ENCODE measurements at places on chromosomes 3 and 15. TPM values are rescaled to one million over a fixed set of nuclear protein-coding genes. Genes with fewer than 3 reads are reported as not detected.

DNA sequence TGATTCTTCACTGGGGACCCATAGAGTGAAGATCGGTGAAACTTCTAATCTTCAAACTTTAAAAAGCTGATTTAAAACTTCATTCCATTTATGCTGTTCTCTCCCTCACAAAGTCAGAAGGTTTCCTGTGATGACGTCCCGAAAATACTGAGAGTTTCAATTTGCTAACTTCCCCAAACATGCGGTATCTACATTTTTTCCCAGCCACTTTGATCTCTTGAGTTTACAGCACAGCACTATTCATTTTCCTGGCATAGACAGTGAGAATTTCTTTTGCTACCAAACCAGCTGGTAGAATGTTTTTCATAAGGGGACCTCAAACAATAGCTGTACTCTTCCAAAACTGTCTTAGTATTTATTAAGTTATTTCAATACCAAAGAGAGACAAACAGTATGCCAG is 156.8 kb downstream of the LSAMP start:
- no peak for DNase-seq

DNA sequence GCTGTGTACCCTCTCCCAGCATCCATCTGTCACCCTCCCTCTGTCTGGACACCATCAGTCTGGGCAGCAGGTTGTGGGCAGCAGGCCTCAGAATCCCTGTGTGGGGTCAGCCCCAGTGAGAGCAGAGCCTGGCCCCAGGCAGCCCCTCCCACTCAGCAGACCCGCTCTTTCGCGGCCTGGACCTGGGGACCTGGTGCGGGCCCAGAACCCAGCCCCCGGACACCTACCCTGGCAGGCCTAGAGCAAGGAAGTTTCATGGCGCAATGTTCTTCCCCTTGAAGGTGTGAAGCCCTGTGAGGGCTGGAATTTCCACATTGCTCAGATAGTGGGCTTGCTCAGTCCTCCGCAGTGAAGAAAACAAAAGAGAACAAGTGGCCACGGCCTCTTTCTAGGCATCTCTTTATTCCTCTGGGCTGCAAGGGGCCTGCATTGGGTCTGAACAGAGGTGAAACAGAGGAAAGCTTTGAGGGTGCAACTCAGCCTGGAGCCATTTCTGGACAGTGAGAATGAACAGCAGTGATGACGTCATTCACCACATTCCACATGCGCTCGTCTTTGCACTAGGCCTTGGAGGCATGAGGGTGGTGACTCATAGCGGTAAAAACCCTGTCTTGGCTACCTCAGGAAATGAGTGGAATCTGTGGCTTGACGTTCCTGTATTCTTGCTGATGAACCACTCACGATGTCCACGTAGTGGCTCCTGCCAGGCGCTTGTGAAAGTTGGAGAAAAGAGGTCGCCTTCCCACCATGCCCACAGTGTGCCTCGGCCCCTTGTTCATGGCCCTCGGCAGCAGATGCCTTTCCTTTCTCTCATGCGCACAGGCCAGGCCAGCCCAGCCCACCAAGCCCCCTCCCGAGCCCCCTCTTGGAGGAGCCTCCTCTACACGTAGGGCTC is 66.1 kb downstream of the SLC30A4 start:
- DNase-seq: peak; percentile 32

GRCh38 chr15:101491734-101492640 is 2.5 kb upstream of the PCSK6 start:
- no peak for DNase-seq

DNA sequence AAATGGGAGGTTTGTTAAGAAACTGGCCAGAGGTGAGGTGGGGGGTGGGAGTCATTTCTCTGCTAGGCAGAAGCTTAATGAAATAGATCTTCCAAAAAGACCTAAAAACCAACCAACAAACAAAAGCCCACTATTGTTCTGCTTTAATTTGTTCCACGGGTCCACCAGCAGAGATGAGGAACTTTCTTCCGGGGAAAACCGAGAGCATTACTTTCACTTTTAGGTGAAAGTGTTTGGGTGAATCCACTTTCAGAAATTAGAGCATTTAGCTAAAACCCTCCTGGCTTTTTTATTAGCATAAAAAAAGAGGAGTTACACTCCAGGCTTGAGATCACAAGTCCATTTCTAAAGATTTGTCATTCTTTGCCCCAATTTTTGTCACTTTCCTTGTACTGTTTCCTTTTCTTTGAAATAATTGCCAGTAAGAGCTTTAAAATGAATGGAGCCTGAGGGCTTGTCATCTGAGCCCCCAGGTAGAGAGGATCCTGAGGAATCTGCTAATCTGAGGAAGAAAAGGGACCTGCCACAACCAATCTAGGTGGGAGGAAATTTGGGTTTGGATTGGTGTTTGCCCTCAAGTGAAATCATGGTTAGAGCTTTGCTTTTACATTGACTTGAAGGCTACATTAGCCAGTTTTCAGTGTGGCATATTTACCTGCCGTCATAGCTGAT is 667.6 kb downstream of the NAALADL2 start:
- DNase-seq: no peak

Gene LEKR1
- 0.56 TPM for total RNA-seq

DNA sequence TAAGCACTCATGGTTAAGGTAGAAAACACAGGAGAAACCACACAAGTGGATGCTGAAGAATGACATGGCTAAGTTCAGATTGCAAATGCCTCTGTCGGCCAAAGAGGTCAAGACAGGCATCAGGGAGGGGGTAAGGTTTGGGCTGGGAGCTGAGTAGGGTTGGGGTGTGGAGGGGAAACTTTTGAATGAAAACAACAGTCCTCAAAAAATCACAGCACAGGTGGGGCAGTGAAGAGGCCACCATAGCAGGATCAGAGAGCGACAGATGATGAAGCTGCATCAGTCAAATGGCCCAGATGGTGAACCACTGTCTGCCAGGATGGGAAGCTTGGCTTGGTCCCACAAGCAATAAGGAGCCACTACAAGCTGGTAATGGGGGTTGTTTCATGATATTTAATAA is 74.9 kb downstream of the ADCY5 start:
- no peak for DNase-seq

DNA sequence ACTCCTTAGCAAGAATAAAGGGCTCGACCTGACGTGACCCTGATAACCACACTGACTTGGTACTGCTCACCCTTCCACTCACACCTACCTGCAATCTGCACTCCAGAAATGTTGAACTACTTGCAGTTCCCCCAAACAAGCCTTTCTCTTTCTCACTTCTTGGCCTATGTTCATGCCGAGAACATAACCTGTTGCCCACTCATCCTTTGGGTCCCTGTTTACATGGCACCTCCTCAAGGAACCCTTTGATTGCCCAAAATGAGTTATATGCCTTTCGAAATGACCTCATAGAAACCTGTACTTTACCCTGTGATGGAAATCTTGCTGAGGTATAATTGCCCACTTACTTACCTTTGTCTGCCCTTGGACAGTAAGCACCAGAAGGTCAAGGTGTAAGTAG is 96.2 kb downstream of the TMCO5A start:
- DNase-seq: no peak

- DNase-seq: no peak
Measured at GRCh38 chr15:40468898-40469331, 1.9 kb upstream of the CHST14 start.

GRCh38 chr3:195139091-195139875 is 131.7 kb downstream of the XXYLT1 start:
- no peak for DNase-seq

Gene SLC15A2
- 0.64 TPM for total RNA-seq

Gene BTLA
- not detected for total RNA-seq

DNA sequence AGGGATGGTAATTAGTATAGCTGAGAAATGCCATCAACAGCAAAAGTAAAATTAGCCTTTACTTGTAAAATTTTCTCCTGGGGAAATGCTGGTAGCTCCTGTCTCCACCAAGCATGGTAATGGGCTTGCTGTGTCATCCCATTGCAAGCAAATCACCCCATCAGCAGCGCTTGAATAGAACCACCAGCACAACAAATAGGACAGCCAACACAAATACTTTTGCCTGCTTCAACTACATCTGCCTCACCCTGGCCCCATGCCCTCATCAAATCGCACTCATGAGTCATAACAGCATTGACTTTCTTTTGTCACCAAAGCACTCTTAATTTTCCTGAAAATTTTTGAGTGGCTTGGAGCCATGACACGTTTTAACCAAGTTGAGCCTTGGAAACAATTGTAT is 52.6 kb downstream of the ERC2 start:
- no peak for DNase-seq

Gene CPN2
- total RNA-seq: not detected

Gene ELL3
- 0.51 TPM for total RNA-seq

Gene EIF4E3
- total RNA-seq: 21.9 TPM

Gene FGF12
- total RNA-seq: 33.1 TPM

GRCh38 chr3:13069495-13069894 is 3.7 kb downstream of the IQSEC1 start:
- no peak for DNase-seq

GRCh38 chr3:76442374-76442915 is 597.5 kb upstream of the ROBO2 start:
- no peak for DNase-seq

Gene CD86
- not detected for total RNA-seq

Gene PLS1
- total RNA-seq: 1.3 TPM

DNA sequence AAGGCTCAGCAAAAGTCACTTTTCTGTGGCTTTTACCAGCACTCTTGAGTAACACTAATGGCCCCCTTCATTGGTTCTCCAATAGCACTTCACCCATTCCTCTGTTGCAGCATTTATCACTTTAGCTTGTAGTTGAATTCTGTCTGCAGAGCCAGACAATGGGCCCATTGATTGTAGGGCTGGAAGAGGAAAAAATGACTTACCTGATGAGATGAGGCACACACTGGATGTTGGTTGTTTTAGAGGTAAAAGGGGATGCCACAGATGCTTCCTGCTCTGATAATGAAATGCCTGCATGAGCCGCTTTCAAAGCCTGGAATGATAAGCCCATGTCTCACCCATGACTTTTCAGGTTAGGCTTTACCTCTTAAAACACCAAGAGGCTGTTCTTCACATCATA is 64.3 kb downstream of the PLAAT1 start:
- DNase-seq: no peak

- no peak for DNase-seq
Measured at GRCh38 chr3:66598168-66598567, 97.3 kb upstream of the LRIG1 start.

DNA sequence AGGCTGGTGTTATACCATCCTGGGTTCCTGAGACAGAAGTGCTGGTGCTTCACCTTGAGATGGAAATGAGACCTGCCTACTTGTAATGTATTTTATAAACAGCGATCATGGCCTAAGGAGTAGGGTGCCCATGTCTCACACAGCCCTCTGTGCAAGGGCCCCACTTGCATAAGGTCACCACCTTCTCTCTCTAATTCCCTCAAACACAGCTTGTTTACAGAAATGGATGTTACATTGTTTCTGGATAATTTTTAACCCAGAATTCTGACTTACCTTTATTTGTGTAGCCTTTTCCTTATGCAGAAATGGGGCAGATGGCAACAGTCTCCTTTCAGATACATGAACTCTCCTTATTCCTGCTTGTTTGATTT is 95.1 kb upstream of the UMPS start:
- no peak for DNase-seq

Gene LRTM1
- not detected for total RNA-seq

- DNase-seq: no peak
Measured at GRCh38 chr3:28268989-28269388, 27.6 kb downstream of the CMC1 start.

Gene CFAP91
- total RNA-seq: 0.59 TPM

DNA sequence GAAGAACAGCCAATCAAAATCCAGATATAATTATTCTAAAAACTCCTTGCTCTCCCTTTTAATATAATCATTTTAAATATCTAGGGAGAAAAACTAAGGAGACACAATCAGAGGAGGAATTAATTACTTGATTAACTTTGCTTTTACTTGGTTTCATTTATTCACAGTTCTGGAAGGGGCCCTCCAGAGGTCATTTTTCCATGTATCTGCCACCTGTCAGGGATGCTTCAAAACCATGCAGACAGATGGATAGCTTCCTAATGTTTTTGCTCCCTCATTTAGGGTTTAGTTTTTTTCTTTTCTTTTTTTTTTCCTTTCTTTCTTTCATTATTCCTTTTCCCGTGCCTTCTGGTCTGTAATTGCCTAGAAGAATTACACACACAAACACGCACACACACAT is 438.1 kb upstream of the ARPP21 start:
- DNase-seq: no peak

DNA sequence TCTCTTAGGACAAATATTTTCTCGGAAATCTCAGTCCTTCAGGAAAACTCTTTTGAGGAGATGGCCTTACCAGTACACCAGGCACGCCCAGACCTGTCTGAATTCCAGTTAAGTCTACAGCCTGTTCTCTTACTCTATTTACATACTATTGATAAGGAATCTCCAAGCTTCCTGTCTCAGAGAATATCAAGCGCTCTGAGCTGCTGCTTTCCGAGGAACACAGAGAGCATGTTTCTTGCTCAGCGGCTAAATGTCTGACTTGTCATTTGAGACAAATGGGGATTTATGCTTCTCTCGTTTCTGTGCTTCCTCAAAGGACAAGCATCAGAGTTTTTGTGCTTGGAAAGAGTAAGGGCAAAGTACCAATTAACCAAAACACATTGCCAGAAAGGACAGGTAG is 112.4 kb upstream of the CCDC54 start:
- DNase-seq: no peak

Gene PLA2G4F
- total RNA-seq: not detected

Gene ITIH1
- total RNA-seq: not detected

Gene GPD1L
- 9.1 TPM for total RNA-seq

Gene ANKRD63
- total RNA-seq: not detected

Gene RARB
- total RNA-seq: 1.2 TPM

Gene ADIPOQ
- total RNA-seq: 0.15 TPM

DNA sequence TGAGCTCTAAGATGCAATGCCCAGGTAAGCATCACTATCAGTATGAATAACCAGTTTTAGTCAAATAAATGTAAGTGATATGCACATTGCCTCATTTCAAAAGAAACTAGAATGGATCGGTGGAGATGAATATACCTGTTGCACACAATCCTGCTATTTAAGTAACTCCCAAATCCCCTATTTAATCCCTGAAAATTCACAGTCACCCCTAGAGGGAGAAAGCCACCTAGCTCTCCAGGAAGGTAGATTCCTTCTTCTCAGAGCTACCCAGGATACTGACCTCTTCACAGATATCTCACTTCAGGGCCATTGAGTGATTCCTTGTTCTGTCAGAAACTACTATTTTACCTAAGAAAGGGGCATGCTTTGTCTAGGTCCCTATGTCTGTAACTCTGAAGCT is 11.7 kb downstream of the LSAMP start:
- no peak for DNase-seq

Gene AMOTL2
- 38.1 TPM for total RNA-seq

DNA sequence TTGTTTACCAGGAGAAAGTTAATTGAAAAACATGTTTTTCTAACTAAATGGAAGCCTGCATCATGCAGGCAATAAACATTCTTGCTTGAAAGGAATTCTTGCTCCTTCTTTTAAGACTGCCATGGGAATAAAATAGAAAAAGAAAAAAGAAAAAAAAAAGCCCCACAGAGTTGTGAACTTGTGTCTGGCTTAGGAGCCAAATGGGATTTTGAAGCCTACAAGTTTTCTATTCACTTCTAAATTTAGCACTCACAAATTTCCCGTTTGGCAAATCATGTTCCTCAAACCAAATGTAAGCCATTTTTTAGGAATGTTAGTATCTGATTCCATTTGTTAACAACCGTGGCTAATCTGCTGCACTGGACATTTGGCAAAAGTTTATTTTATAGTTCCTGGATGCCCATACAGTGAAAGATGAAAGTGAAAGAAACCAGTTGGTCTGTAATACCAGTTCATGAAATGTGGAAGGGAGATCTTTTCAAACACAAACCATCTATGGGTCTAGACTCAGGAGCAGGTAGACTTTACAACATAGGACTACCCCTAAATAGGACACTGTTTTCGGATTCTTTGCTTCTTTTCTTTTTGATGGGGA is 133.8 kb upstream of the GMNC start:
- no peak for DNase-seq

Gene SERINC4
- total RNA-seq: not detected
